Gastroesophageal sphincter (tissue), 4 donors: ENCODE measurements at places on chromosomes 11 and 22.

- ATAC-seq: peak; percentile 61
Observed at GRCh38 chr11:68436985-68437926, 23.3 kb upstream of the PPP6R3 start.

GRCh38 chr11:58060535-58060934 lies 29.8 kb downstream of the OR6Q1 start:
- no peak for ATAC-seq

DNA sequence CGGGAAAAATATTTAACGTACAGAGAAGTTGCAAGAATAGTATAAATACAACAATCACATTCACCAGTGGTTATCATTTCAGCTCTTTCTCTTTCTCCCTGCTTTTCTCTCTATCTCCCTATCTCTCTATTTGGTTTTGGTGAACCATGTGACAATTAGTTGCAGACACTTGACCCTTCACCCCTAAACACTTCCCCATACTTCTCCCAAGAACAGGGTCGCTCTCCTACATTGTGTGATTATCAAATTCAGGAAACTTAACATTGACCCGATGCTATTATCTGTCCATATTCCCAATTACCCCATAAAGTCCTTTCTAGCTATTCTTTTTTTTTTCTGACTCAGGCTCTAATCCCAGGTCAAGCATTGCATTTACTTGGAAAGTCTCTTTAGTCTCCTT lies 4.8 kb upstream of the CYB5R3 start:
- no peak for ATAC-seq

GRCh38 chr11:10294290-10294953 lies 403 bp upstream of the SBF2 start:
- ATAC-seq: peak; percentile 52

DNA sequence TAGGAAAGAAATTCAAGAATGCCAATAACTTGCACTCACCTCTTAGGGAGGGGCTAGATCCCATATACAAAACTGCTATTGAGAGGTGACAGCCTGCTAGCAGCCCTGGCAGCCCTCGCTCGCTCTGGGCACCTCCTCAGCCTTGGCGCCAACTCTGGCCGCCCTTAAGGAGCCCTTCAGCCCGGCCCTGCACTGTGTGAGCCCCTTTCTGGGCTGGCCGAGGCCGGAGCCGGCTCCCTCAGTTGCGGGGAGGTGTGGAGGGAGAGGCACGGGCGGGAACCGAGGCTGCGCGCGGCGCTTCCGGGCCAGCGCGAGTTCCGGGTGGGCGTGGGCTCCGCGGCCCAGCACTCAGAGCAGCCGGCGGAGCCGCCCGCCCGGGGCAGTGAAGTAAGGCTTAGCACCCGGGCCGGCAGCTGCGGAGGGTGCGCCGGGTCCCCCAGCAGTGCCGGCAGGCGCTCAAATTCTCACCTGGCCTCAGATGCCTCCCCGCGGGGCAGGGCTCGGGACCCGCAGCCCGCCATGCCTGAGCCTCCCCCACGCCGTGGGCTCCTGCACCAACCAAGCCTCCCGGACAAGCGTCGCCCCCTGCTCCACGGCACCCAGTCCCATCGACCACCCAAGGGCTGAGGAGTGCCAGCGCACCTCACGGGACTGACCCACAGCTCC lies 329.9 kb downstream of the FAM181B start:
- no peak for ATAC-seq

DNA sequence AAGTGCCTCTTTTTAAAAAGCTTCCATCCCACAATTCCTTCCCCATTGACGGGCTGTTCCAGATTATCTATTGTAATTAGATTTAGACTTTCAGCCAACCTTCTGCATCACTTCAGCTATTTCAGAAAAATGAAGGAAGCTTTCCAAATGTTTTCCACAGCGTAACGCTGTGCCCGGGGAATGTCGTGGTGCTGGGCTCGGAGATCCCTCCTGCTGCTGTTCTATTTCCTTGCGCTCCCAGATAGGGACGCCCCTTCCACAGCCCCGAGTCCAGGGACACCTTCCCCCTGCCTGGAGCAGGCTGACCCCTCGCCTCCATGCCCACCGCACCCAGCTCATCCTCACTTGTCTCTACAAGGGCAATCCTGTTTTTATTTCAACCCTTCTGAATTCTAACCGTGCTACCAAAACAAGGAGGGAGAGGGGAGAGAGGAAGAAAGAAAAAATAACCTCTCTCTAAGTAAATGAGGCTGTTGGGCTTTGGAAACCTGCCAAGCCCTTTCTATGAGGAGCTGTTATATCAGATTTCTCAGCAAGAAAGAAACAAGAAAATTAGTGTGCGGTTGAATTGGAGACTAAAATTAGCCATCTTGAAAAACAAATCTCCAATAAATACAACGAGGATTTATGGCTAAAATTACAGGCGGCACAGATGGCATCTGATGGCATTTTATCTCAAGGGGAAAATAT lies 366.9 kb downstream of the BRD1 start:
- ATAC-seq: no peak

GRCh38 chr11:12854829-12855228 lies 154.3 kb upstream of the RASSF10 start:
- ATAC-seq: no peak

DNA sequence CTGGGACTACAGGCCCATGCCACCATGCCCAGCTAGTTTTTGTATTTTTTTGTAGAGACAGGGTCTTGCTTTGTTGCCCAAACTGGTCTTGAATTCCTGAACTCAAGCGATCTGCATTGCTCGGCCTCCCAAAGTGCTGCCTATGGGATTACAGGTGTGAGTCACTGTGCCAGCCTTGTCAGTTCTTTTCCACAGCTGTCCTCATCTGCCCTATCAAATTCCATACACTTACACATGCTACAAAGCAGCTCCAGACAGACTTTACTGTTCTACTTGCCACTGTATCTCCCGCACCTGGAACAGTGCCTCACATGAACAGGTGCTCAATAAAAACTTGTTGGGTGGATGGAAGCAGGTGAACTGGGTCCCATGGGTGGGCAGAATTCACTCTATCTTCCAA lies 8.2 kb downstream of the STX5 start:
- ATAC-seq: no peak

DNA sequence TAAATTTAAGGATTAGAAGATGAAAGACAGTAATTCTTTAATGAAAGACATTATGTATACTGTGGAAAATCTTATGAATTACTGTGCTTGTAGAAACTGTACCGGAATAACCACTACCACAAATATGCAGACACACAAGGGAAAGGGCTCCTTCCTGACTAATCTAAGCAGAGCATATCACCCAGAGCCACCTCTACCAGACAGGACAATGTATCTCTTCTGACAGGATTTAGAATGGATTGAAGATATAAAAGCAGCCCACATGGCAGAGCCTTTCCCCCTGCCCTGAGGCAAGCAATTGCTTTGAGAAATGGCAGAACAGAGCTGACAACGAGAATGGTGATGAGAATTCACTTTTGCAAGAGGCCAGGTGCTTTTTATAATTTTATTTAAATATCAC lies 144.1 kb downstream of the NOX4 start:
- ATAC-seq: no peak

DNA sequence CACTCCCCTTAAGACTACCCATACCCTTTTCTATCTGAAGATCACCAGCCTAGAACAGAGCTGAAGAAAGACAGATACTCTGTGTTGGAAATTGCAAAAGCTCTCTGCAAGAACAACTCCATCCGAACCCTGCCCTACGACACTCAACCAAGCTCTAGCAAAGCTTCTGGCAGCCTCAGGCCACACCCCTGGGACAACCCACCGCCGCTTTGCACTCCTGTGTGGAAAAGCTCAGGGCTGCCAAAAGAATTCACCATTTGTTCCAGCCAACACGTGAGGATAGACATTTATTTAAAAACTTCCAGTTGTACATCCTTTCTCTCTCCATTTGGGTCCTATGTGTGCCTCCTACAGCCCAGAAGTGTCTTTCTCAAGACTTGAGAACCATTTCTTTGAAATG lies 62.4 kb upstream of the CD5 start:
- ATAC-seq: no peak

DNA sequence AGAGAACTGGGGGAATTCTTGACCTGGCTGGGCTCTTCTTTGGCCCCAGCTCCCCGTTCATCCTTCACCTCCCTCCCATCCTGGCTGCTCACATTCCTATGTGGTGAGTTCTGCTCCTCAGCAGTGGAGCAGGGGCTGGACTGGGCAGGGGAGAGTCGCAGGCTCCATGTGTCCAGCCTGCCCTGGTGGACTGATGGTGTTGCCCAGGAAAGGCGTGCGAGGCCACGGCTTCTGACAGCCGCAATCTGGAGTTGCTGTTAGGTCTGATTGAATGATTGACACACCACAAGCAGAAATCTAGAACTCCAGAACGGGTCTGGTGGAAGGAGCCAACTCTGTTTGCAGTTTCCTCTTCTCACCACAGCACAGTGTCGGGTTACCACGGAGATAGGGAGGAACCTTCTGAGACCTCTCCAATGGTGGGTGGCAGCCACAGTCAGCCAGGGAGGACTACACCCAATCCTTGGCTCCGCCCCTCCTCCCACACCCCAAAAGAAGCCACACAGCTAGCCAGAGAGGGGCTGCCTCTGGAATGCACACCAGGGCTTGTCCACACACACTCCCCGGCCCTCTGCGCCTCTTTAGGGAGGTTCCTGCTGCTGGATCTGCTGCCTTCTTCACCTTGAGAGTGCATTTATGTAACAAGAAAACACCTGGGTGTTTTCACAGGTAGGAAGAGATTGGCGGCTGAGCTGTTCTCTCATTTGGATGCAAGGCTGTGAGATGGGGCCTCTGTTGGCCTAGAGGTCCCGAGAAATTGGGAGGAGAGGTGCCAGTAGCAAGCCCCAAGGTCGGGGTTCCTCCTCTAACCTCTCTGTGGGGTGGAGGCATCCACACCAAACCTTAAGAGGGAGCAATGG lies 56.4 kb upstream of the CD44 start:
- peak; percentile 64 for ATAC-seq

- ATAC-seq: peak; percentile 80
Observed at GRCh38 chr22:37284805-37285355, 2.6 kb downstream of the CYTH4 start.

DNA sequence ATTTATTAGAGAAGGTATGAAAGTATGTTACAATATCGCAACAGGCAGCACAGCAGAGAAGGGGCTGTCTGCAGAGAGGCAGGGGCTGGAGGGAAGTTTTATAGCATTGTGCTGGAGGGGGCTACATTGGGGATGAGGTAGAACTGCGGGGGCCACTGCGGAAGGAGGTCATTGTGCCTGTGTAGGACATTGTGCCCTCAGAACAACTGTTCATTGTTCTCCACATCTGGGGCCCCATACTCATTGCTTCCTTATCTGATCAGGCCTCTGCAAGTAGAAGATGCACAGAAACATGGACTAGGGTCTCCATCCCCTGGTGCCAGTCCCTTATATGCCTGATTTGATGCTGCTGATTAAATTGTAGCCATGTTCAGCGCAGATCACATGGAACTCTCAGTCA lies 12.1 kb downstream of the NADSYN1 start:
- no peak for ATAC-seq

GRCh38 chr22:47043835-47044721 lies 281.6 kb downstream of the TBC1D22A start:
- ATAC-seq: no peak

- no peak for ATAC-seq
Observed at GRCh38 chr22:23754980-23755636, 883 bp upstream of the VPREB3 start.

GRCh38 chr11:77883775-77884174 lies 62.8 kb downstream of the AAMDC start:
- no peak for ATAC-seq

- ATAC-seq: no peak
Observed at GRCh38 chr11:93729129-93729616, 12.1 kb downstream of the TAF1D start.

GRCh38 chr11:48087974-48088681 lies 107.8 kb downstream of the PTPRJ start:
- no peak for ATAC-seq

GRCh38 chr22:36770513-36771231 lies 5.2 kb downstream of the IFT27 start:
- no peak for ATAC-seq
